Endothelial cell of umbilical vein (primary cell): ENCODE measurements at places on chromosomes 5 and 9. TPM values are rescaled to one million over a fixed set of nuclear protein-coding genes. Genes with fewer than 3 reads are reported as not detected.

DNA sequence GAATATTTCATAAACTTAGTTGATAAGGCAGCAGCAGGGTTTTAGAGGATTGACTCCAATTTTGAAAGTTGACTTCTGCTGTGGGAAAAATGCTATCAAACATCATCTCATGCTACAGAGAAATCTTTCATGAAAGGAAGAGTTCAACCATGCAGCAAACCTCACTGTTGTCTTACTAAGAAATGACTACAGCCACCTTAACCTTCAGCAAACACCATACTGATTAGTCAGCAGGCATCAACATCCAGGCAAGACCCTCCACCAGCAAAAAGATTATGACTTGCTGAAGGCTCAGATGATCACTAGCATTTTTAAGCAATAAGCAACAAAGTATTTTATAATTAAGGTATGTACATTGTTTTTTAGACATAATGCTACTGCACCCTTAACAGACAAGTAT is 7.6 kb downstream of the TMEM174 start:
- no peaks in the 10 kb centered on the region for H3K36me3 ChIP-seq
- H3K27ac ChIP-seq, result no peak overlapping the region
- H3K4me1 ChIP-seq, result no peaks in the 10 kb centered on the region
- peaks cover 73% of the 10 kb centered on the region for H3K27me3 ChIP-seq

GRCh38 chr9:99782962-99783718 is 38.5 kb upstream of the NR4A3 start:
- no peak overlapping the region for H3K27ac ChIP-seq
- no peak for DNase-seq
- no peaks in the 10 kb centered on the region for H3K36me3 ChIP-seq
- H3K4me1 ChIP-seq, result no peaks in the 10 kb centered on the region
- H3K27me3 ChIP-seq, result no peaks in the 10 kb centered on the region

GRCh38 chr9:16809912-16810610 is 60.4 kb downstream of the BNC2 start:
- H3K27ac ChIP-seq, result no peak overlapping the region
- no peak overlapping the region for H3K4me3 ChIP-seq
- no peaks in the 10 kb centered on the region for H3K27me3 ChIP-seq
- no peak for DNase-seq

GRCh38 chr9:101508211-101508610 is 25.4 kb upstream of the RNF20 start:
- no peaks in the 10 kb centered on the region for H3K4me1 ChIP-seq
- H3K27ac ChIP-seq, result no peak overlapping the region
- no peak overlapping the region for H3K4me3 ChIP-seq
- H3K36me3 ChIP-seq, result no peaks in the 10 kb centered on the region
- H3K27me3 ChIP-seq, result no peaks in the 10 kb centered on the region

GRCh38 chr9:16901590-16901989 is 31.1 kb upstream of the BNC2 start:
- no peaks in the 10 kb centered on the region for H3K4me1 ChIP-seq
- no peak overlapping the region for H3K4me3 ChIP-seq
- H3K27ac ChIP-seq, result no peak overlapping the region
- H3K27me3 ChIP-seq, result no peaks in the 10 kb centered on the region

DNA sequence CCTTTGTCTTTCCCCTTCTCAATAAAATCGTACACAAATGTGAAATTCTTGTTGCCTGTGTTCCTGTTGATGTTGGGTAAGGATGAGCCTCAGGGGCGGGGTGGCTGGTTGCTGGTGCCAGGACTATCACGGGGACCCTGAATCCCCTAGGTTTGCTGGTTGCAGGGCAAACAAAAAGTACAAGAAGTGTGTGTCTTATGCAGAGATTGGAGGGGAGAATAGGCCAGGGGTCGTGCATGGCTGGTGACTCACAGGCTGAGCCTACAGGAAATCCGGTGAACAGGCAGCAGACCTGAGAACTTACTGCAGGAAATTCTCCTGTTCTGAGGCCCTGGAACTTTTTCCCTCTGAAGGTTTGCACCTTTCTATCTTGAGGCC is 5.5 kb downstream of the ANXA2R start:
- no peaks in the 10 kb centered on the region for H3K27me3 ChIP-seq
- H3K4me3 ChIP-seq, result peak overlapping the region; percentile 10
- no peaks in the 10 kb centered on the region for H3K36me3 ChIP-seq
- peak overlapping the region; percentile 67 for H3K27ac ChIP-seq
- H3K4me1 ChIP-seq, result peaks cover 33% of the 10 kb centered on the region

DNA sequence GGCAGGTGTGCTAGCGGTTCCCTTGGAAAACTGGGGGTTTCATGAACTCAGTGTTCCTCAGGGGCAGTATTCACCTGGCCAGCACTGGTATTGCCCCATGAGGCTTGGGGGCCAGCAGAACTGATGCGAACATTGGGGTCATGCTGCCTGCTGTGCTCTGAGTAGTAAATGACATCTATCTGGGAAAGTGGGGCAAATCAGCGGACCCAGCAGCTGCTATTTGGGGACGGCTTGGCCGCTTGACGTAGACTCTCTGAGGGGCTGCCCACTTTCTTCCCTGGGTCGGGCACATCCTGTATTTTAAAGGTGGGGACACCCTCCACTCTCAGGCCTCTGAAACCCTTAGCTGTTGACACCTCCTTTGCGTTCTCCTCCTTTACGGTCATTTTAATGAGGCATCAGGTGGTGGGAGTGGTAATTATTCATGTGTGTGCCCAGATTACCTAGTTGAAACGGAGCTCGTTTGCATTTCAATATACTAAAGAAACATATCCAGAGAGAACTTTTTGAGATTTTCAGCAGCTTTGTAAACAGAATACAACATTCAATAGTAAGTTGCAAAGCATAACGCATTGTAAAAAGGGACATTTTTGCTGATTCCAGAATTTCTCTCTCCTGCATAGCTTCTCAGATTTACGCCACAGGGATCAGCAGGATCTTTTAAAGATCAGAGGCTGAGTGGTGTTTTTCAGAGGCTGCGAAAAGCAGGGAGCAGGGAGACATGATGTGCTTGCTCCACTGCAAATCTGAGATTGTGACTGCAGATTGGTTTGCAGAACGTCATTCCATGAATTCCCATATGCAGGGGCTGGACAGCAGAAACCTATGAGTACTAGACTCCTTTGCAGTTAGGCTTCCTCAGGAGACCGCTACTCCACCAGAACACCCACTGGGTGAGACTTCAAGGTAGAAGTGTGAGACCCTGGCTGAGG is 56.8 kb upstream of the ZFR start:
- peaks cover 5% of the 10 kb centered on the region for H3K27me3 ChIP-seq
- peaks cover 9% of the 10 kb centered on the region for H3K4me1 ChIP-seq
- no peaks in the 10 kb centered on the region for H3K36me3 ChIP-seq
- no peak for DNase-seq
- H3K27ac ChIP-seq, result no peak overlapping the region

GRCh38 chr9:87211669-87212068 is 264.4 kb upstream of the GAS1 start:
- no peak for DNase-seq
- H3K27me3 ChIP-seq, result no peaks in the 10 kb centered on the region
- no peak overlapping the region for H3K4me3 ChIP-seq
- H3K4me1 ChIP-seq, result no peaks in the 10 kb centered on the region

- H3K36me3 ChIP-seq, result no peaks in the 10 kb centered on the region
- no peaks in the 10 kb centered on the region for H3K27me3 ChIP-seq
- H3K4me3 ChIP-seq, result no peak overlapping the region
- DNase-seq, result no peak
- no peaks in the 10 kb centered on the region for H3K4me1 ChIP-seq
- no peak overlapping the region for H3K27ac ChIP-seq
Measured at GRCh38 chr5:124280079-124280478, 466.4 kb downstream of the ZNF608 start.

GRCh38 chr5:138700581-138701362 is 52.5 kb upstream of the CTNNA1 start:
- H3K4me1 ChIP-seq, result peaks cover 6% of the 10 kb centered on the region
- H3K36me3 ChIP-seq, result no peaks in the 10 kb centered on the region
- H3K27ac ChIP-seq, result no peak overlapping the region

DNA sequence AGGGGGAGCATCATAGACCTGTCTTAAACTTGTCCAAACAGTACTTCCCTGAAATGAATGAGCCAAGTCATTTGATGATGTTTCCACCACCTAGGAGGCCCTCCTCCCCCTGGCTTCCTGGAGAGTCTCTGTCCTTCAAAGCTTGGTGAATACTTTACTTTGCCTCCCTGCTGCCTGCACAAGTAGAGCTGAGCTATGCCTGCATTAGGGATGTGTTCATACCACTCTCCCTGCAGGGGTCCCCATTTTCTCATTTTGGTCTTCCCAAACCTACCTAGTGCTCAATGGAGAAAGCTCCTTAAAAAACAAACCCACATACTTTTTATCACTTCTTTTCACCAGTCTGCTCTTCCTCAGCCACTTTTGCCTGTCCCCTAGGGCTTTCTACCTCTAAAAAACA is 7.7 kb downstream of the CCNI2 start:
- no peak overlapping the region for H3K4me3 ChIP-seq
- H3K36me3 ChIP-seq, result peaks cover 9% of the 10 kb centered on the region
- no peak overlapping the region for H3K27ac ChIP-seq
- H3K27me3 ChIP-seq, result no peaks in the 10 kb centered on the region
- peak; percentile 42 for DNase-seq

GRCh38 chr5:122153230-122153629 is 23.9 kb downstream of the ZNF474 start:
- no peak overlapping the region for H3K4me3 ChIP-seq
- no peaks in the 10 kb centered on the region for H3K27me3 ChIP-seq
- no peak overlapping the region for H3K27ac ChIP-seq
- no peak for DNase-seq
- peaks cover 8% of the 10 kb centered on the region for H3K4me1 ChIP-seq
- H3K36me3 ChIP-seq, result no peaks in the 10 kb centered on the region

- H3K27me3 ChIP-seq, result no peaks in the 10 kb centered on the region
- H3K4me3 ChIP-seq, result no peak overlapping the region
- H3K27ac ChIP-seq, result no peak overlapping the region
- no peaks in the 10 kb centered on the region for H3K36me3 ChIP-seq
- H3K4me1 ChIP-seq, result peaks cover 13% of the 10 kb centered on the region
Measured at GRCh38 chr9:88587885-88588649, 53.1 kb downstream of the NXNL2 start.

DNA sequence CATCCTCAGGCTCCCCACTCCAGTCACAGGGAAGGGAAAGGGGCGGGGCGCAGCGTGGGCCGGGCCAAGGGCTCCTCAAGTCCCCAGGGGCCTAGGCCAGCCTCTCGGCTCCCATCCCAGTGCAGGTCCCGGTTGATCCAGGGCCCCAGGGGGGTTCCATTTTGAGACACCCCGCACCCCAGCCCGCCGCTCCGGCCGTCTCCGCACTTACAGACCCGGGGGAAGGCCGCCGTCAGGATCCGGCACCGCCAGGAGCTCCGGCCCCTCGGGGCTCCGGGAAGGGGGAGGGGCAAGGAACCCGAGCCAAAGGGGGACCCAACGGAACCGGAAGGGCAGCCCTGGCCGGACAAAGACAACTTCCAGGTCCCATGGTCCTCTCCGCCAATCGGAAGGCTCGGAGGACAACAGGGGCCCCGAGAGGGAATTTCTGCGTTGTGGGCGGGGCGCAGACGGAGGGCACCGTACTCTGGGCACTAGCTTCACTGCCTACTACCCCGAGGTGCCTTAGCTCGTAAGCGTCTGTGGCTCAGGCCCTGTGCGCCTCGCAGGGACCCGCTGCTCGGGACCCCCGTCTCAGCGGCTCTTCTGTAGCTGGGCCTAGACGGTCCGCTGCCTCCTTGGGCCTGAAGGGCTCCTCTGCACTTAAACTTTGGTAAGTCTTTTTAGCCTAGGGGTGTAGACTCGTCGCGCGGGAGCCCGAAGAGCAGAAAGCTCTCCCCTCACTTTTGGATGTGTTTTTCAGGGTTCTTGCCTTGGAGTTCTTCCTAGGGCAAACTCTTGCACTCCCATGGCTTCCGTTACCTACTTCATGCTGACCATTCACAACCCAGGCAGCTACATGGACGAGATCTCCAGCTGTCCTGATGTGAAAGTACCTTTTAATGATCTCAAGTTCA is at the start of gene ZBTB26:
TSS of gene ZBTB26 (minus strand) at position 287 of the 896 bp plus-strand sequence. CDS start 11,578 bp downstream, outside the sequence.
- H3K27me3 ChIP-seq, result no peaks in the 10 kb centered on the region
- peaks cover 15% of the 10 kb centered on the region for H3K4me1 ChIP-seq
- DNase-seq, result peak; percentile 95
- H3K27ac ChIP-seq, result peak within 1 kb of the TSS; percentile 87
- peak within 1 kb of the TSS; percentile 70 for H3K4me3 ChIP-seq

DNA sequence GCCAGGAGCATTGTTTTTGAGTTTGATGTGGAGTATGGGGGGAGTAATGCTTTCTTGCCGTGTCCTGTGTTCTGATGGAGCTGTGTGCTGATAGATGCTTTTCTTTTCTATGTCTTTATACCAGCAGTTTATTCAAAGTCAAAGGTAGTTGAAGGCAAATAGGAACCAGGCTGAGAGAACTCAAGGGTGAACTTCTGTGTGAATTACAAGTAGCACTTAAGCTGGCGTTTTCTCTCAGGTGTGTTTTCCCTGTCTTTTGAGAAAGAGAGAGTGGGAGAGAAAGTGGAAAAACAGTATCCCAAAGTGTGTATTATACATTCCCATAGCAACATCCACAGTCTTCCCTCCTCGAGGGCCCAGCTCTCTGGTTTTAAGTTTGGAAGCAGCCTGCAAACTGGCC is 1.5 kb downstream of the TNFAIP8 start:
- H3K4me1 ChIP-seq, result peaks cover 11% of the 10 kb centered on the region
- no peaks in the 10 kb centered on the region for H3K36me3 ChIP-seq
- no peak overlapping the region for H3K4me3 ChIP-seq
- peaks cover 1% of the 10 kb centered on the region for H3K27me3 ChIP-seq

GRCh38 chr5:54638106-54638505 is 120.5 kb downstream of the SNX18 start:
- no peak overlapping the region for H3K4me3 ChIP-seq
- no peaks in the 10 kb centered on the region for H3K36me3 ChIP-seq
- no peaks in the 10 kb centered on the region for H3K27me3 ChIP-seq
- H3K27ac ChIP-seq, result no peak overlapping the region
- no peaks in the 10 kb centered on the region for H3K4me1 ChIP-seq

- H3K4me3 ChIP-seq, result no peak overlapping the region
- H3K27me3 ChIP-seq, result no peaks in the 10 kb centered on the region
- DNase-seq, result no peak
- no peaks in the 10 kb centered on the region for H3K36me3 ChIP-seq
- no peak overlapping the region for H3K27ac ChIP-seq
- no peaks in the 10 kb centered on the region for H3K4me1 ChIP-seq
Measured at GRCh38 chr5:142375944-142376411, 51.2 kb upstream of the SPRY4 start.

GRCh38 chr5:131441184-131441583 is 177.3 kb downstream of the CDC42SE2 start:
- H3K4me3 ChIP-seq, result no peak overlapping the region
- DNase-seq, result no peak
- no peaks in the 10 kb centered on the region for H3K4me1 ChIP-seq
- peaks cover 3% of the 10 kb centered on the region for H3K36me3 ChIP-seq
- no peak overlapping the region for H3K27ac ChIP-seq

Gene KIF12
- total RNA-seq, result 0.51 and 0.97 TPM in 2 replicates

Gene PCDHGB6
- 4.8 and 4.9 TPM in 2 replicates for total RNA-seq

Gene SPATA31D4
- not detected in 2 replicates for total RNA-seq

Gene GPX3
- 3.5 and 5.1 TPM in 2 replicates for total RNA-seq

Gene SLC34A3
- not detected in 2 replicates for total RNA-seq

Gene BAAT
- not detected in 2 replicates for total RNA-seq

Gene SLC45A2
- not detected in 2 replicates for total RNA-seq

Gene CD72
- not detected in 2 replicates for total RNA-seq

Gene SERF1A
- total RNA-seq, result 5.1 and 6.7 TPM in 2 replicates

Gene SH3TC2
- total RNA-seq, result 3.3 and 4.3 TPM in 2 replicates

Gene FOXD4L3
- not detected in 2 replicates for total RNA-seq

Gene TMEM215
- total RNA-seq, result not detected in 2 replicates

Gene IFNB1
- total RNA-seq, result not detected in 2 replicates
